ENCODE measurements at places on chromosomes 4 and X.
A peak's percentile ranks its signal among the peaks of the same experiment; 100 is the strongest.

- DNase-seq = no peak
Measured at GRCh38 chrX:74911494-74911893, 13.8 kb downstream of the NEXMIF start.

DNA sequence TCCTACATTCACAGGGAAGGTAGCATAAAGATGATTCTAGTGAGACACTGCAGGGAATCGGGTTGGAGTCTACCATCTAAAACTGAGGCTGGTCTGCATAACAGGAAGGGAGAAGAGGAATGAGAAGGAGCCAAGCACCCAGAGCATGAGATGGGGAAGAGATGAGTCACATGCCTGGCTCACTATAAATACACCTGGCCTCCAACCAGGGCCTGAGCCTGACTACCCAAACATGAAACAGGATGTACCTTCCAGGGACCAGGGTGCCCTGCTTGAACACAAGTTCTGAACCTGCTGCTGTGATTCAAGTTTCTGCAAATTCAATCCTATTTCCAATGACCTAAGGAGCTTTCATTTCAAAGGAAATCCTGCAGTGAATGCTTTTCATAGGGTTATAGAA, 24.9 kb downstream of the CD99L2 start:
- no peak for DNase-seq

- no peak for DNase-seq
Measured at GRCh38 chr4:107600983-107601382, 119.1 kb downstream of the PAPSS1 start.

DNA sequence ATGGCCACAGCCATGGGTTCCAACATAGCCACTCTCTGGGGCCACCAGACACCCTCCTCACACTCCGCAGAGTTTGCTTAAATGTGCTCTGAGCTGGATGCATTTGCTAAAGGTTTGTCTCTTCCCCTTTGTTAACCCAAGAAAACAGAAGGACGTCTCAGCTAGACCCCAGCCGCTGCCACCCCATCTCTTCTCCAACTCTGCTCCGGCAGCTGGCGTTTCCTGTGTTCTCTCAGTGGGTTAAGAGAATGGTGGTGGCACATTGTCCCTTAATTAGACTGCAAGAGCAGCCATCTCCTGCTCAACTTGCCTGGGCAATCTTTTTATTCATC, 43.7 kb upstream of the FAM9C start:
- DNase-seq = no peak

DNA sequence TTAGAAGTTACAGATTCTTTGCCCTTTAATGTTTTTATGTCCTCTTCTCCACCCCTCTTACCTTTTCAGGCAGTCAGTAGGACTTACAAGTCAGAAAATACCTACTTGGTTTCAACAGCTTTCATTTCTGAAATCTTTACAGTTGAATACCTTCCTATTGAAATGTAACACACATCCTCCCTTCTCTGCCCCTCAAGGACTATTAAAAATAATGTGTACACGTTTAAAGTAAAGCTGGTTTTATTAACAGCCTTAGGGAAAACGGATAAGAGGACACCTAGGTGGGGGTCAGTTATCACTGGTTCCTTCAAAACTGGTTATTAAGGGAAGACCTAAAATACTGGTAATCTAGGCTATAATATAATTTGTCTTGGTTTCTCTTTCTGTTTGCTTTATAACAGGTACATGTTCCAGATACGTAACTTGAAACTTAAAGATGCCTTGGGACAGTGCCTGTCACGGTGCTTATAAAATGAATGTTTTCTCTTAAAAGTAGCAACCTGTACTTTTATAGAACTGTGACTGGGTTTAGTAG, 1.8 kb downstream of the CCSER1 start:
- no peak for DNase-seq

DNA sequence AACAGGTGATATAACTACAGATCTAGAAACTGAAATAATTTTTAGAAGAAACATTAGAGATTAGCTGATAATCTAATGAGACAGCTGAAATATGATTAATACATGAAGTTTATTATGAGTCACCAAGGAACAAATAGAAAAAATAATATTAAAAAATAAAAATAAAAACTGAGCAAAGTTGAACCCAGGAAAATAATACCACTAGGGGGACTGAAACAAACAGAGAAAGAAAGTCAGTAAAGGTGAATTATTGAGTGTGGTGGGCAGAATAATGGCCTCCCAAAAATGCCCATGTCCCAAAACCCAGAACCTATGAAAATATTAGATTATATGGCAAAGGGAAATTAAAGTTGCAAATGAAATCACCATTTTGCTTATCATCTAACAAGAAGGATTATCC, 820.7 kb upstream of the INTU start:
- no peak for DNase-seq

GRCh38 chrX:47430925-47431324, 52.1 kb downstream of the ZNF41 start:
- no peak for DNase-seq

DNA sequence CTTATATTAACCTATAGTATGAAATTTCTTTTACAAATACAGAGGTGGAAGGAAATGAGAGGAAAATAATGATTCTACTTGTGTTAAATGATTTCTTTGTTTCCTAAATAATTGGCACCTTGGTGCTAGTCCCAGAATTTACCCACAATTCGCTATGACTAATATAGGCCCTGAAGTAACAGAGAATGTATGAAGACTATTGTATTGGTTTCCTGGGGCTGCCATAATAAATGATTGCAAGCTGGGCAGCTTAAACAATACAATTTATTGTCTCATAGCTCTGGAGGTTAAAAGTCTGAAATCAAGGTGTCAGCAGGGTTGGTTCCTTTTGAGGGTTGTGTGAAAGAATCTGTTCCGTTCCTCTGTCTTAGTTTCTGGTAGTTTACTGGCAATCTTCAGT, 74.8 kb upstream of the GPRIN3 start:
- no peak for DNase-seq

DNA sequence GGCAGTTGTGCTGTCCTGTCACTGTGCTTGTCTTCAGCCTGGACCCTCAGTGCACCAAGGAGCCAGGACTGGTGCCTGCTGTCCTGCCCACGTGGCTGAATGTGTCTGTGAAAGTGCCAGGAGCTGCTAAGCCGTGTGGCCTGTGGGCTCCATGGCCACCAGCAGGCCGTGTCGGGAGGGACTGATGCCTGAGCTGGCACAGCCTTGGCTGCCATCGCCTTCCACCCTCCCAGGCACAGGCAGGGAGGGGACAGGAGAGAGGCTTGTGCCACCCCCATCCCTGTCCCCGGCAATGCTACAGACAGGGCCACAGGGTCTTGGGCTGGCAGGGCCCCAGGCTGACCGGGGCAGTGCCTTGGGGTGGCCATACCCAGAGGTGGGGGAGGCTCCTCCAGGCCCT, 24.8 kb downstream of the DOK7 start:
- no peak for DNase-seq

- DNase-seq = no peak
Measured at GRCh38 chr4:94451051-94451694, 569 bp upstream of the PDLIM5 start.

- no peak for DNase-seq
Measured at GRCh38 chr4:94469221-94469784, 17.6 kb downstream of the PDLIM5 start.

DNA sequence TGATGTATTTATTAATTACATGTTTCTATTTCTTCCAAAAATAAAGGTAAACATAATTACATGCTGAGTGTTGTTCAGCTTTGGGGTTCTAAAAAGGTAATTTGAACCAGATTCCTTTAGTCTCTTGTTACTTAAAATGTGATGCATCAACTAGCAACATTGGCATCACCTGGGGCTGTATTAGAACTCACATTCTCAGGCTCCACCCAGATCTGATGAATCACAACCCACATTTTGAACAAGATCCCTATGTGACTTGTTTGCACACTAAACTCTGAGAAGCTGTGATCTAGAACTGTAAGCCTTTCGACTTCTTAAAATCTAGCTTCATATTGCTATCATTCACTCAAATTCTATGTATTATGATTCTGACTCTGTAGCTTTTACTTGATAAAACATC, 23.0 kb upstream of the HS3ST1 start:
- no peak for DNase-seq

- DNase-seq = no peak
Measured at GRCh38 chr4:119722670-119723069, 94.1 kb upstream of the PDE5A start.

GRCh38 chrX:20571611-20572010, 304.9 kb upstream of the RPS6KA3 start:
- no peak for DNase-seq

- no peak for DNase-seq
Measured at GRCh38 chr4:170274616-170275015, 184.9 kb upstream of the AADAT start.

GRCh38 chr4:2281575-2282343, 19.9 kb upstream of the MXD4 start:
- peak; percentile 31 for DNase-seq

GRCh38 chr4:46874811-46875210, 34.2 kb downstream of the COX7B2 start:
- DNase-seq = no peak

DNA sequence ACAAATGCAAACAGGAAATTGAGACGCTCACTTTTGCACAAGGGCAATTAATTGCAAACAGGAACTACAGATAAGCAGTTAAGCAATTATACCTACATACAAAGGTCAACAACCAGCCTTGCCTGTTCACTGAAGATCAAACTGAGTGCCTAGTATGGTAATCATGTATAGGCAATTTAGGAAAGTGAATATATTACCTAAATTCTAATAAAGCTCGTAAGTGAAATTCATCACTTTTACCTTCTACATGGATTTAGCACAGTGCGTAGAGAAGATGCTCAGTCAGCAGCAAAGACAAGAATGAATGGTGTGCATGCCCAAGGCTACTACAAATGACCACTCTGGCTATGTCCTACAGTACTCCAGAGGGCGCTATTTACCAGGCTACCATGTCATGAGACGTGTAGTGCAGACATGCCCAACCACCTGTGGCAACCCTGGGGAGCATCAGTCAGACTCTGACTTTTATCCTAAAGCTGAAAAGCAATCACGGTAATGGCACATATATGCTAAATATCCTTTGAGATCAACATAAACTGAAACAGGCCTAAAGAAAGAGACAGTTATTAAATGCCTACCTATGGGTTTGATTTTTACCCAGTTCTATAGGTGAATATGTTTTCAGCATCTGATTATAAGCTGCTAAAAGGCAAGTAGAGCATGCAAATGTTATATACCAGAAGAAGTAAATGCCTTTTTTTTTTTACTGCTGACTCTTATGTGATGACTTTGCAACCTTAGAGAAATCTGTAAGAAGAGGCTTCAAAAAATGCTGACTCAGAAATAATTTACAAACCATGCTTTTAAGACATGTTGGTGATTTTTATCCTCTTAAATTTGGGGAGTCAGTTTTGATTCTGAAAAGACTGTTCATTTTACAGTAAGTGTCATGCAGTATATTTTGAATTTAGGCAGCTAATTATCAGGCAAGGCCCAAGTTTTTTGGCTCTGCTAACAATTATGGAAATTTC, 178.0 kb downstream of the PPP3CA start:
- DNase-seq = peak; percentile 59

DNA sequence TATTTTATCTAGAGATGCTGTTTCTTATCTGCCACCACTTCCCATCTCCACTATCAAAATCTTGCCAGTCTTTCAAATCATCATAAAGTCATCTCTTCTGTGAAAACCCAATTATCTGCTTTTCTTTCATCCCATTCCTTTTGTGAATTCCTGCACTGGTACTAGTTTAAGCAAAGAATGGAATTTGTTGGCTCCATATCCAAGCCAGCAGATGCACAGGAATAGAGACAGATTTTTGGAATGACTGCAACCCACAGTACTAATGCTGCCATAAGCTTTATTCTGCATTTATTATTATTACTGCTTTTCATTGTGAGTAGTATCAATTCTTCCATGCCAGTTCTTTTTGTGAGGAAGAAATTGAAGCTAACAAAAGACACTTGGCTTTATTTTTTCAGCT, 616.7 kb downstream of the RAPGEF2 start:
- no peak for DNase-seq

DNA sequence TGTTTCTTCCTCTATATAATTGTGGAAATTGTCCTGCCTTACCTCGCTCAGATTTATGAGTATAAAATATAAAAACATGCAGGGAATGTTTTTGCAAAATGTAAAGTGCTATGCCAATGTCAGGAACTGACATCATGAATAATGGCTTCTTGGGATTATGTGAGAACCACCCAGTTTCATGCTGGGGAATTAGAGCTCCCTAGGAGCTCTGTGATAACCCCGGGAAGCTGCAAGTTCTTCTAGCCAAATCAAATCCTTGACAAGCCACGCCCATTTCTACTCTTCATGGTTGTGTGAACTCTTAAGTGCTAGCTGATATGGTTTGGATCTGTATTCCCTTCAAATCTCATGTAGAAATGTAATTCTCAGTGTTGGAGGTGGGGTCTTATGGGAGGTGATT, 85.9 kb upstream of the PAK3 start:
- DNase-seq = no peak

DNA sequence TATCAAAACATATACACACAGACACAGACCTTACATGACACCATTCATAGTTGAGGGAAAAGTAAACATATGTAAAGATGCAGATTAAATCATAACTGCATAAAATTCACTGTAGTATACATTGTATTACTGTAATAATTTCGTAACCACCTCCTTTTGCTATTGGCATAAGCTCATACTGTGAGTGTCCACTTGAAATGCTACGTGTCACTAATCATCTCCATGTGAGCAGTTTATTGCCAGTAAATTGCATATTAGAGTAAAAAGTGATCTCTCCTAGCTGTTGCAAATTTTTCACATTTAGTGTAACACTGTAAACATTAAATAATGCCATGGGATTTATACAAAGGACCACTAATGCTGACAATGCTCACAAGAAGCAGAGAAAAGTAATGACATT, 256.7 kb upstream of the GNPDA2 start:
- DNase-seq = no peak

- DNase-seq = no peak
Measured at GRCh38 chr4:89119166-89119565, 7.8 kb downstream of the TIGD2 start.

DNA sequence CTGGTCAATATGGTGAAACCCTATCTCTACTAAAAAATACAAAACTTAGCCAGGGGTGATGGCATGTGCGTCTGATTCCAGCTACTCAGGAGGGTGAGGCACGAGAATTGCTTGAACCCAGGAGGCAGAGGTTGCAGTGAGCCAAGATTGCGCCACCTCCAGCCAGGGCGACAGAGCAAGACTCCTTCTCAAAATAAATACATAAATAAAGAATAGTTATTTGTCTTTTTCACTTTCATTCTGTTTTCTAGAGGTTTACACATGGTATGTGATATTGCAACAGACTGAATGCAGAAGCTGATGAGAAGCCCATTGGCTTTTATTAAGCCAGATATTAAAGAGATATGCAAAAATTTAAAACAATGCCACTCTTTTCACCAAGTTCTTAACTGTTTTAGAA, 8.2 kb downstream of the KLHL15 start:
- DNase-seq = no peak

GRCh38 chrX:50470103-50471031, at the start of gene DGKK:
Gene DGKK, minus strand, starts transcription at chrX:50470825. Its CDS starts 147 bp downstream, at chrX:50470678.
- DNase-seq = no peak

DNA sequence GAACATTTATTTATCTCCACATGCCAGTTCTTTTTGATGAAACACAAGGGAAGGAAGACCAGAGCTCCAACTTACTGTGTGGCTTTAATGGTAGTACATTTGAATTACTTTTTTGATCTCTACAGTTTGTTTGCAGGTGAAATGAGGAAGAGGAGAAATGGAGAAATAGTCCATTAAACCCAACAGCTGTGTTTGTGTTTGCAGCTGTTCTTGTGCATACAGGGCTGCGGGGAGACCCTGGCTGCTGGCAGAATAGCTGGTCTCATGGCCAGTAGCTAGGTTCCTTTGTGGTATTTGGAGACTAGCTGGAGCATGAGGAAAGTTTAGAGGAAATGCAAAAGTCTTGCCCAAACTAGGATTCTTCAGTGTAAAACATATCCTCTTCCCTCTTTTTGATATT, 374.8 kb downstream of the GPAT3 start:
- no peak for DNase-seq

GRCh38 chr4:177052211-177052934, 257.3 kb upstream of the NEIL3 start:
- DNase-seq = no peak

All from stimulated activated CD4-positive, alpha-beta T cell treated with anti-CD3 and anti-CD28 coated beads, Interleukin-12 subunit alpha, Interleukin-12 subunit beta, amount 100 ng/mL, for 48 hours (primary cell).